CD4-positive, alpha-beta T cell treated with Interferon alpha-2 for 1 hour (primary cell): ENCODE measurements at places on chromosomes 1 and 21.
A peak's percentile ranks its signal among the peaks of the same experiment; 100 is the strongest.

DNA sequence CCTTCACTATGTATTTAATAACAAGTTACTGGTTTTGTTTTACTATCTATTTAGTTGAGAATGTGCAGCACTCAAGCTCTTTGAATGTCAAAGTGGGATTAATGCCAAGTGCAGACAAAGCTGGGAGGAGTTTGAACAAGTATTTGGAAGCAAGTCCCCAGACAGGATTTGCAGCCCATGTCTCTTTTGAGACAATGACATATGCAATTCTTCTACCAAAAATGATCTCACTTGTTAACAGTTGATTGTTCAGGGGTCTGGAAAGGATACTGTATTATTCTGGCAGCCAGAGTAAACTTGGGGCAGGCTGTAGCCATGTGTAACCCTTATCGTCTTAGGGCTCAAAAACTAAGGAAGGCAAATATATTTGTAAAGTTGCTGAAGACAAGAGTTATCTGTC, 15.8 kb downstream of the COLGALT2 start:
- no peak for DNase-seq

- DNase-seq, result peak; percentile 41
Observed at GRCh38 chr1:232978091-232978634, 27.8 kb downstream of the NTPCR start.

- no peak for DNase-seq
Observed at GRCh38 chr1:8537991-8538390, 220.1 kb downstream of the SLC45A1 start.

GRCh38 chr1:214451596-214451995, 99.8 kb downstream of the PTPN14 start:
- no peak for DNase-seq

GRCh38 chr1:12412439-12412838, 182.6 kb downstream of the VPS13D start:
- DNase-seq, result no peak

- DNase-seq, result no peak
Observed at GRCh38 chr21:35349376-35350080, 300.4 kb upstream of the RUNX1 start.

DNA sequence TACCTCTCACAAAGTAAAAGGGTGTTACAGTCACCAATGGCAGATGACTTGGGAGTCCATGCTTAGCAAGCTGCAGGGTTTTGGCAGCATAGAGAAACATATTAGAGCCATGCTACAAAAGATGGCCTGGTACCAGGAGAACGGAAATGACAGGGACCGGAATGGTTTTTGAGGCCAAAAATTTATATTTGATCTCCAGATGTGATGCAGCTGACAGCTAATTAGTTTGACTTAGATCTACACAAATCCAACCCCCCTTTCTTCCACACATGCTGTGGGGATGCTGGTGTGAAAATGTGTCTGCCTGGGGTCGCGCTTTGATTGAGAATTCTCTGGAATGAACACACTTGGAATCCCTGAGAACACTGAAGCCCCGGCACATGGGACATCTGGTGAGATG, 26.5 kb downstream of the SYF2 start:
- DNase-seq, result no peak

- DNase-seq, result no peak
Observed at GRCh38 chr1:207393610-207394009, 60.5 kb upstream of the CR2 start.

- DNase-seq, result peak; percentile 72
Observed at GRCh38 chr1:92980732-92981647, 19.7 kb upstream of the DIPK1A start.

DNA sequence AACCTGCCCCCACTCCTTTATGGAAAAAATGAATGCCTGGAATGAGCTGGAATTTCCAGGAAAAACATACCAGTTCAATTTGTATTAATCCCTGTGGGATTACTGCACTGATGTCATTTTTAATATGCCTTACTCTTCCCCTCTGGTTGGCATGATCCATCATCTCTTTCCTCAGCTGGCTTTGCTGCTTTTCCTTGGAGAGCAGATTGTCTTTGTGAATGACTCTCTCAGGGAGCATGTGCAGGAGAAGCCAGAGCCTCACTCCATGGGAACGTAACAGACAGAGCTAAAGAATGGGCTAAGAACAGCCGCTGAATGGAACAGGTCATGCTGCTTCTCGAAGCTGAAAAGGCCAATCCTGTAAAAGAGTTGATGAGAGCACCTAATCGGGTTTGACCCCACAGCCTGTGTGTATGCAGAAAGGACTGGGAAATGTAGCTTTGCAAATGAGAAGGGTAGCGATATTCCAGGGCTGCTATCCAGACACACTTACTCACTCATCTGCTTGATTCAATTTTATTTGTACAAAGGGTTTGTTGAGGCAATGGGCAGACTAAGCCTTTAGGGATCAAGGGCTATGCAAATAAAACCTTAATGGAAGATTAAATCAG, 20.7 kb downstream of the PHC2 start:
- no peak for DNase-seq

DNA sequence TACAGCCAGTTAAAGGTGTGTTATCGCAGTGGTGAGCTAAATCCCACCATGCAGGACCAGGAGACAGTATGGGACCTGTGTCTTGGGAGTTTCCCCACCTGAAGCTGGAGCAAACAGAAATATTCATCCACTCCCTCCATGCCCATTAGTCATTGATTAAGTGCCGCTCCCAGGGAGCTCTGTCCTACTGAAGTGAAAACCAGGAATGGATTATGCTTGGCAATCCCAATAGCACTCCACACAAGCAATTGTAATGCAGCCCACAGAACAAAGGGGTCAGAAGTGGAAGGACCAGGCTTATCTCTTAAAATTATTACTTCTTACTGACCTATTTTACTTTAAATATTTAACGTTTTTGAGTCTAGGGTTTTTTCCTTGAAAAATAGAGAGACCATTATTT, 1005.4 kb downstream of the ADGRL2 start:
- DNase-seq, result no peak

DNA sequence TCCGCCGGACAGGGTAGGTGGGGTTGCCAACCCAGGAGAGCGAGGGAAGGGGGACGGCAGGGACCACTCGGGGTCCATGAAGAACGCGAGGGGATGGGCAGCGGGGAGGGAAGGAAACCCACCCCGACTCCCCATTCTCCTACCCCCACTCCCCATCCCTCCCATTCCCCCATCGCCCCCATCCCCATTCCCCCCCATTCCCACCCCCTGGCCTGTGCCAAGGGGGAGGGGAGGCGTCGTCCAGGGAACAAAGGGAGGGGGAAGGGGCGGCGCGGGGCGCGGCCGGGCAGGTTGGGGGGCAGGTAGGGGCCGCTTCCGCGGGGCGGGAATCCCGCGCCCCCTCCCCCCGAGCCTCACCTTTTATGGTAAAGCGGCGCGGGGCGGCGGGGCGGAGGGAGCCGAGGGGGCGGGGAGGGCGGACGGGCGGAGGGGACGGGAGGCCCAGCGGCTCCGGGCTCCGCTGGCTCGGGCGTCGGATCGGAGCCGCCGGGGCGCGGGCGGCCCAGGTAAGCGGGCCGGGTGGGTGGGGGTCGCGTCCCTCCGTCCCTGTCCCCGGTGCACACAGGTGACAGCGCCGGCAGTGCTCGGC, at the start of gene FBLIM1:
Gene FBLIM1 (plus strand): TSS at position 453 of the 589 bp plus-strand sequence. CDS start 6,189 bp downstream, outside the sequence.
- DNase-seq, result no peak

- no peak for DNase-seq
Observed at GRCh38 chr1:29761159-29761928, 525.0 kb downstream of the PTPRU start.

DNA sequence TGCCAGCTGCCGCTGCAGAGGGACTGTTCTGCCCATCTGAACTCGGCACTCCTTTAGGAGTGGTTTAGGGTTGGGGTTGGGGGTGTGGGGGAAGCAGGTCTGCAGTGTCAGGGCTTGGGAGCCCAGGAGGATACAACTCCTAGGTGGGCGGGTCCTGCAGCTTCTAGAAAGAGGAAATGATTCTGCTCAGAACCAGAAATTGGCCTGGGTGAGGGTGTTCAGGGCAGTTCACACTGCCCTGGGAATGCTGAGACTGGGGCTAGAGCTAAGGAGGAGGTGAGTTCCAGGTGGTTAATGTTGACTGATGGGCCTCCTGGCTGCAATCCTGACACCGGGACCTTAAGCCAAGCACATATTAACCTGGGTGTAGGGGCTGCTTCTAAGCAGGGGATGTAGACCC, 4.8 kb upstream of the SLC26A9 start:
- no peak for DNase-seq

DNA sequence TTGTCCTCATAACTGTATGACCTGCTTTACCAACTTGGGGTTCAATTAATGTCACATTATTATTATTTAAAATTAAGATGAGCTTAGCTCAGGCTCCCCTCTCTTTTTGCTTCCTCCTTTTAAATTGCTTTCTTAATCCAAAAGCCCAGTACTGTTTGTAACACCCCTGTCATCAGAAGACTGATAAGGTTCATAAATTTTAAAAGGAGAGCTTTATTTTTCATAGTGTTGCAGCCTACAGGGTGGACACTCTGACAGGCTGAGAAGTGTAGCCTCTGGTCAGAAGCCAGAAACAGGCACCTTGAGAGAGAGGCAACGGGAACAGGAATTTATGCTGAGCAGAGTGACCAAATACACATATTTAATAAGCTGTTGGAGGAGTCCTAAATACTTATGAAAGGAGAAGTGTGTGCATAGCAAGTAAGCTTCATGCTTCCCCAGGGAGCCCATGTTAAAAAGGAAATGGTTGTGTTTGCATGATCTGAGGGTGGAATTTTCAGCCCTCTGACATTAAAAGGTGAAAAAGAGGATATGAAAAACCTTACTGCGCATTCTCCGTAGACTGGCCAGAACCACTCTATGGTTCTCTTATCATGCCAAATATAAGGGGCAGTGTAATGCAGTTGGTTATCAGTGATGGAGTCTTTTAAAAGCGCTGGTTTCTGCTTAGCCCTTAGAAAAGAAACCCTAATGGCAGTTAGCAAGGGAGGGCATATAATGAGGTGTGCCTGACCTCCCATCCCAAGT, 30.5 kb upstream of the FGGY start:
- peak; percentile 18 for DNase-seq

DNA sequence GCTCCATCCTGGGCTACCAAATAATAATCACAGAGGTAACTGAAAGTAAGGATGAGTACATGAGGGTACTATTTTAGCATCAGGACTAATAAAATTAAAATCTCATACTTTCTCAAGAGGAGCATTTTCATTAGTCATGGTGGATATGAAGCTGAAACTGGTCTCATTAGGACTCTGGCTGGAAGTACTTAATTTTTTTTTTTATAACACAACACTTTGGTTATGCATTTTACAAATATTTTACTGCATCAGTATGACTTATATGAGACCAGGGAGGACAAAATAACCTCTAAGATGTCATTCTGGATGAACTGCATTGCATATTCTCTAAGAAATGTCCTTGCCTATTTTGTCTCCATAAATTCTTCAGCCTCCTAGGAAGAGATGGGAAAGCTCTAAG, 290.9 kb downstream of the HLX start:
- DNase-seq, result no peak

- no peak for DNase-seq
Observed at GRCh38 chr1:116814926-116815723, 60.9 kb downstream of the CD2 start.

- no peak for DNase-seq
Observed at GRCh38 chr1:18618546-18619466, 11.8 kb upstream of the PAX7 start.

DNA sequence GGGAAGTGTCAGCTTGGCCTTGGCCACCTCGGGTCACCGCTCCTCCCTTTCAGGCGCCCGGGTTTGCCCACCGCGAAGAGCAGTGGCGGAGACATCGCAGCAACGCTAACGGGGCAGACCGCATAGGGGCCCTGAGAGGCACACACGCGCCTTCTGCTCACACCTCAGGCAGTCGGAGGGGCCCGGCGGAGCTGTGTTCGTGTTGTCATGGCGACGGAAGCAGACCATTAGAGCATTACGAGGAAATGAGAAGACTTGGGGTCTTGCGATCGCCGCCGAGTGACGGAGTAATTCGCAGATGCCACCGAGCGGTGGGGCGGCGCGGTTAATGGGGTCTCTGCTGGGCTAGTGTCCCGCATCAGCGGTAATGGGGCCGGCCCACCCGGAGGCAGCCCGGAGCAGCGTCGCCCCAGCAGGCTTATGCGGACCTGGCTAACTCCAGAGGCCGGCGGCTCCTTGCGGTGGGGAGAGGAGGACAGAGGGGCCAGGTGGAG, 144.1 kb downstream of the TNR start:
- no peak for DNase-seq

- peak; percentile 16 for DNase-seq
Observed at GRCh38 chr1:56433056-56433577, 146.2 kb downstream of the PLPP3 start.

- DNase-seq, result peak; percentile 79
Observed at GRCh38 chr21:45292399-45293219, 4.9 kb upstream of the POFUT2 start.

DNA sequence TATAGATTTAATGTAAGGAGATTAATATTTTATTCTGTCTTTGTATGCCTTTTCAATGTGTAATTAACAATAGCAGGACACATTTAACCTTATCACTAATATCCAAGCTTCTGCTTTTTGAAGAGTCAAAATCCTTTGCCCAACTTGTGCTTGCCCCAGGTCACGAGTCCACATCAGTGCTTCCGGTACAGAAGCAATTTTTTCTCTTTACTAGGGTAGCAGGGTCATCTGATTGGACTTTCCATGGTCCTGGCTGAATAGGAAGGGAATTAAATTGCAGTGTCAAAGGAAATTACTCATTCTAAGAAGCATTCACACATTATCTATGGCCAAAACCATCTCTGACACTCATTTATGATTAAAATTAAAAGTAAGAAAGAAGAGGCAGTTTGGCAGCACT, 460.5 kb upstream of the ADGRL2 start:
- no peak for DNase-seq

- DNase-seq, result no peak
Observed at GRCh38 chr1:67544921-67545320, 114.7 kb upstream of the SERBP1 start.

DNA sequence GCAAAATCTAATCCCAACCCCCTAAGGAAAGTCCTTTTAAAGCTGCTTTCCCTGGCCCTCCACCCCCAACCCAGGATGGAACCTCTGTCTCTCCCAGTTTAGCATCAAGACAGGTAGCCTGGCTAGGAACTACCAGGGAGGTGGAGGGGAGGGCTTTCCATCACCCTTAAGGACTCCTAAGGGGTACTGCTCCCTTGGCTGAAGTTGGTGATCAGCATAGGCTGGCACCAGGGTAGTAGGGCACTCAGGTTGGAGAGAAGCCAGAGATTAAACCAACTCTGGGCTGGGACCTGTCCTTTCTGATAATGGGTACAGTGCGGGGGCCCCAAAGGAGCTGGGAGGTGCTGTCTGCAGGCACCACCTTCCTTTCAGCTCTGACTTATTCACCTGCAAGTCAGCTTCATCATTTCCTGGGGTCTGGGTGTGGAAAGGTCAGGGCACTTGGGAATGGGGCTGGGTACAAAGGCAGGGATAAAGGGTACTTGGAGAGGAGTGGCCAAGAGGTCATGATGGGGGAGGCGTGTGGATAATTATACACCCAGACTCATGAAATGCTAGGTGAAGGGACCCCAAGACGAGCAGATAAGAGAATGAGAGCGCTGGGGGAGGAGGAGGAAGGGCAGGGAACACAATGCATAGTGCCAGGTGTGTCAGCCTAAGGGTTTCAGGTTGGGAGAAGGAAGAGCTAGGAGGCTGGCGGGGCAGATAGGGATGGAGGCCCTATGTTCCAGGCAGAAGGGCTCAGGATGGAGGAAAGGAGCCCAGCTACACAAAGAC, 1.2 kb downstream of the ARHGEF2 start:
- DNase-seq, result no peak

GRCh38 chr1:166410083-166410385, 243.2 kb upstream of the FAM78B start:
- DNase-seq, result no peak
